ENCODE measurements at places on chromosomes 13 and 19.

DNA sequence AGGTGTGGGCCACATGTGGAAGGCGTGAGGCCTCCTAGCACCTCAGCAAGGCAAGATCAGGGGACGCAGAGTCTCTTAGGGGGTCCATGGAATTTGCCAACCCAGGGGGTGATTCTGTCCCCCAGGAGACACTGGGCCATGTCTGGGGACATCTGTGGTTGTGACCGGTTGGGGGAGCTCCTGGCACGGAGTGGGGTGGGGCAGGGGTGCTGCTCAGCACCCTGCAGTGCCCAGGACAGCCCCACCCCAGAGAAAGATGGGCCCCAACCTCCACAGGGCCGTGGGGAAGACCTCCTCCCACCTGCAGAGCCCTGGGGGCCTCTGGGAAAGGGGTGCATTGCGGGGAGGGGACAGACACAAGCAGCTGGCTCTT is 4.0 kb downstream of the MKNK2 start:
- DNase-seq = no peak

DNA sequence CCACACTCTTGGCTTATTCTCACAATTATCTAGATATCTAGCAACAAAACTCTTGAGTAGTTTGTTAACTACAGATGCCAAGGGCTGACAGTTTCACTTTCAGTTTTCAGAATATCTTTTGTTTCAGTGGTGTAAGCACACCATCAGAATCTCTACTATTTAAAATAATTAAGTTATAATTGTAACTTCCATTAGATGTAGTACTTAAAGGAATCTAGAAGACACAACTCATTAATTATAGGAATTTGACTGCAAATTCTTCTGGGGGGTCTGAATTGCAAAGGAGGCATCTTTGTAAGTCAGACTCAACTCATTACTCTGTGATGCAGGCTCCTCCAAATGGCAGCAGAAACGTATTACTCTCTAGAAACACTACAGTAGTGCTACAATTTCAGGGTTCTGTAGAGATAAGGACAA is 44.9 kb upstream of the USPL1 start:
- DNase-seq = no peak

DNA sequence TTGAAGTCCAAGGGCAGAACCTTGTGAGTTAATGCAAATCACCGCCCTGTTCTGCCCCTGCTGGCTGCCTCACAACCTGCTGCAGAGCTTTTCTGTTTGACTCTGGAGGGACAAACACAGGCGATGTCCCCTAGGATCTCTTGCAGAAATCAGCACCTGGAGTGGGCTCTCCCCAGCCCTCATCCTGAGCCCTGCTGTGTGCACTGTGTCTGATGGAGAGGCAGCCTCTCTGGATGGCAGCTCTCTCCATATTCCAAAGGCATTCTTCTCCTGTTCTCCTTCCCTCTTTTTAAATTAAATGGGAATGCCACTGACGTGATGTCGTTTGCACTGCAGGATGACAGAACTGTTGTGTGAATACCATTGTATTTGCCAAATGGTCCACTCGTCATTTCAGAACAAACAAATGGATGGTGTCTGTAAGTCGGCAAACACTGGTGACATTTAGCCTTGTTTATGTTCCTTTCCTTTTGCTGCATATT is 184.1 kb downstream of the ZNF536 start:
- DNase-seq = no peak

GRCh38 chr13:110643768-110644421 is 28.6 kb downstream of the NAXD start:
- DNase-seq = no peak

DNA sequence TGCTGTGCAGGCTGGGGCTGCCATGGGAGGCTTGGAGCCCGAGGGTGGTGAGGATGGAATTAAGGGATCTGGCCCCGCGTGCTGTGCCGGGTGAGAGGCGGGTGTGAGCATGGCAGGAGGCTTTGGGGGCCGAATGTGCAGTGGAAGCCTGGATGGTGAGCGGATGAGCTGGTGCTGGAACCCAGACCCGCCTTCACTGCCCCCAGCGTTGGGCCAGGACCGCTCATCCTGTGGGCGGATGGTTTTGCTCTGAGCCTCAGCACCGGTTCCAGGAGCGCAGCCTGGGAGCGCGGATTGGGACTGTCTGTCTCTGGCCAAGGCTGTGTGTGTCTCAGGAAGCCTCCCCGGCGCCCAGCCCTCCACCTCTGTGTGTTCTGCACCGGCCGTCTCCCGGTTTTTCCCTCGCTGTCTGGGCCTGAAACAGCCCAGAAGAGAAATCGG is 16.7 kb downstream of the KDM4B start:
- no peak for DNase-seq

DNA sequence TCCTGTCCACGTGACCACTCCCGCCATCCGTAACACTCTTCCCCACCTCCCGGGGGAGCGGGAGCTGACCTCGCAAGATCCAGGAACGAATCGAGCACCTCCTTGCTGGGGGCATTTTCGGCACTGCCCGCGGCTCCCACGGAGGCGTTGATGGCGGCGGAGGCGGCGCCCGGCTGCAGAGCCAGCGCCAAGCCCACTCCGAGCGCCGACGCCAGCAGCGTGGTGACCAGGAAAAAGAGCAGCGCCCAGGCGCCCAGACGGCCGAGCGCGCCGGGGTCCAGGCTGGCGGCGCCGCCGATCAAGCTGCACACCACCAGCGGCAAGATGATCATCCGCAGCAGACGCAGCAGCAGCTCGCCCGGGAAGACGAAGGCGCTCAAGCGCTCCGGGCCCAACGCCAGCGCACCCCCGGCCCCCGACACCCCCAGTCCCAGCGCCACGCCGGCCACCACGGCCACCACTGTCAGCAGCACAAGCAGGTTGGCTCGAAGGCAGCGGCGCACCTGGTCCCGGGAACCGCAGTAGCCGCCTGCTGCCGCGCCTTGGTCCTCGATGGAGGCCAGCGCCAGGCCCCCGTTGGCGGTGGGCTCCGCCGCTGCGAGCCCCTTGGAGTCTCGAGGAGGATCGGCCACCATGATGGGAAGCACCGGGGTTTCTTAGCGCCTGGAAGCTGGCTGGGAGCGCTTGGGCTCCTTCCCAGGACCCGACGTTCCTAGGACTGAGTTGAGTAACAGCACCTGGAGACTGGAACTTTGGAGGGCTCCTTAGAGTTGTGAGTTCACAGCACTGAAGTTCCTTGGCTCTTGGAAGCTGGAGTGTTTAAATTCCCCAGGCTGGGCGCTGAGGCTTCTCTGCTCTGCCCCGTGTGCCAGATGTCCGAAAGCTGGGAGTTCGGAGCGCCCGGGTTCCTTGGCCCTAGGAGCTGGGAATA is 798 bp downstream of the SLC1A5 start:
- peak; percentile 47 for DNase-seq

- no peak for DNase-seq
Observed at GRCh38 chr13:46633416-46633815, 80.4 kb downstream of the LRCH1 start.

GRCh38 chr19:18785179-18786124 is 5.7 kb downstream of the COMP start:
- DNase-seq = peak; percentile 59

- peak; percentile 99 for DNase-seq
Observed at GRCh38 chr19:13952154-13952930, at the start of gene DCAF15. Gene DCAF15, plus strand, starts transcription at chr19:13952509. Its CDS starts 4 bp downstream, at chr19:13952513.

DNA sequence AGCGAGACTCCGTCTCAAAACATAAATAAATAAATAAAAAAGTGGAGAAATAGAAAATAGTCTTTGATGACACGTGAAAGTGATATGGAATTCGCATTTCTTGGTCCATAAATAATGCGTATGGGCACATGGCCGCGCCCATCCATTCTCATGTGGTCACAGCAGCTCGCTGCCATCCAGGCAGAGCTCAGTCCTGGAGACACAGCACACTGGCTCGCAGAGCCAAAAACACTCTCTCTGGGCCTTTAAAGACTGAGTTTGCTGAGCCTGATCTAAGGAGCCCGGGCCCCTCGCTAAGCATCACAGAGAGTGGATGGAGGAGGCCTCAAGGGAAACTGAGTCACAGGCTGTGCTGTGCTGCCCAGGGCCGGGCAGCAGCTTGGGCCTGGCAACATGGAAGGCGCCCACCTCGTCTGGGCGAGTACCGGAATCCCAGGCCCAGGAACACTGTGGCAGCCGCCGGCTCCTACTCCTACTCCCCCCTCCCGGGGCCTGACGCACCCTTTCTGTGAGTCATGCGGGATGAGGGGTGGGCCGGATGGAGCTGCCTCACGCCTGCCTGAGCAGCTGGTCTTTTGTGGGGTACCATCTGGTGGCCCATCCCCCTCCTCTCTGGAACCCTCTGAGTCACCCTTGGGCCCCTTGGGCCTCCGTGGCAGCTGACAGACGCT is 28.9 kb upstream of the CACTIN start:
- no peak for DNase-seq

- no peak for DNase-seq
Observed at GRCh38 chr19:2246801-2247361, 2.2 kb upstream of the AMH start.

- DNase-seq = no peak
Observed at GRCh38 chr19:35056513-35057063, 15.1 kb downstream of the HPN start.

- peak; percentile 29 for DNase-seq
Observed at GRCh38 chr13:50128428-50128931, 113.2 kb downstream of the KCNRG start.

- no peak for DNase-seq
Observed at GRCh38 chr13:43431290-43431716, 355.5 kb downstream of the ENOX1 start.

All from stimulated activated naive CD4-positive, alpha-beta T cell treated with Interleukin-2 at 50 U/mL for 16 hours (primary cell).